ENCODE measurements at places on chromosomes 16 and 17. TPM values are rescaled to one million over a fixed set of nuclear protein-coding genes. Genes with fewer than 3 reads are reported as not detected.

SCNN1G gene
- total RNA-seq = 0.98 TPM

KRTAP2-2 gene
- not detected for total RNA-seq

CHD9NB gene
- total RNA-seq = 0.25 TPM

GFOD2 gene
- 42.3 TPM for total RNA-seq

C16orf92 gene
- not detected for total RNA-seq

TMEM238L gene
- not detected for total RNA-seq

HEATR9 gene
- not detected for total RNA-seq

IST1 gene
- 112 TPM for total RNA-seq

KRT20 gene
- total RNA-seq = 0.25 TPM

KLHL10 gene
- 0.25 TPM for total RNA-seq

CAPN15 gene
- total RNA-seq = 9.1 TPM

CCL1 gene
- not detected for total RNA-seq

ANKRD40CL gene
- total RNA-seq = not detected

EVPL gene
- total RNA-seq = under 0.01 TPM
